Neuronal stem cell (in vitro differentiated cells): ENCODE measurements at places on chromosomes 7 and 10.

GRCh38 chr7:91405092-91405788 lies 141.0 kb downstream of the FZD1 start:
- no peak for DNase-seq

DNA sequence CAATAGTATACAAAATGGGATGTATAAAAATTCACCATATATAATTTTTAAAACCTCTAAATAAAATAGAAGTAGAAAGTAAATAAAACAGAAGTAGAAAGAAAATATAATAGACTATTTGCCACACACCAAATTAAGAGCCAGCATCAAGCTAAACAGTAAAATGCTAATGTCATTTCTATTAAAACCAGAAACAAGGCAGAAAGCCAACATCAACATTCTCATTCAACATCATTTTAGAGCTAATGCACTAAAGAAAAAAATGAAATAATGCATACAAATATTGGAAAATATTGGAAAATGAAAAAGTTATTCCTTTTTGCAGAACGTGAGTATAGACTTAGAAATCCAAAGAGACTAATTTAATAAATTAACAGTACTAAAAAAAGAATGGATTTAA lies 23.4 kb upstream of the RELN start:
- DNase-seq: no peak

- DNase-seq: no peak
These were observed 33.5 kb upstream of the AUTS2 start for GRCh38 chr7:69564454-69565417.

- no peak for DNase-seq
These were observed 116.2 kb downstream of the ITGA8 start for GRCh38 chr10:15603446-15604011.

DNA sequence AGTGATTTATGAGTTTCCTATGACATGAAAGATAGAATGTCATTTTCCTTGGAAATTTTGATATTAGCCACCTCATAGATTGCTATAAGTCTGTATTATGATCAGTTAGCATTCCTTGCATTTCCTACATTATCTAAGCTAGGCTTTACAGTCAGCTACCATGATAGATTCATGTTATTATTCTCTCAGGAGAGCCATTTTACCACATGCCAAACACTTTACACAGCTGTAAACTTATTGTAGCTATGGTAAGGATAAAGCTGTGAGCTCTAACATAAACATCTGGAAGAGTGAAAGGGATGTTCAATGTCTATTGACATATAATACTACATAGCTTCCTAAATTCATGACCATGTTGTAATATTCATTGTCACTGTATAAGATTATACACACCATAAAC lies 608.0 kb downstream of the PHTF2 start:
- no peak for DNase-seq

DNA sequence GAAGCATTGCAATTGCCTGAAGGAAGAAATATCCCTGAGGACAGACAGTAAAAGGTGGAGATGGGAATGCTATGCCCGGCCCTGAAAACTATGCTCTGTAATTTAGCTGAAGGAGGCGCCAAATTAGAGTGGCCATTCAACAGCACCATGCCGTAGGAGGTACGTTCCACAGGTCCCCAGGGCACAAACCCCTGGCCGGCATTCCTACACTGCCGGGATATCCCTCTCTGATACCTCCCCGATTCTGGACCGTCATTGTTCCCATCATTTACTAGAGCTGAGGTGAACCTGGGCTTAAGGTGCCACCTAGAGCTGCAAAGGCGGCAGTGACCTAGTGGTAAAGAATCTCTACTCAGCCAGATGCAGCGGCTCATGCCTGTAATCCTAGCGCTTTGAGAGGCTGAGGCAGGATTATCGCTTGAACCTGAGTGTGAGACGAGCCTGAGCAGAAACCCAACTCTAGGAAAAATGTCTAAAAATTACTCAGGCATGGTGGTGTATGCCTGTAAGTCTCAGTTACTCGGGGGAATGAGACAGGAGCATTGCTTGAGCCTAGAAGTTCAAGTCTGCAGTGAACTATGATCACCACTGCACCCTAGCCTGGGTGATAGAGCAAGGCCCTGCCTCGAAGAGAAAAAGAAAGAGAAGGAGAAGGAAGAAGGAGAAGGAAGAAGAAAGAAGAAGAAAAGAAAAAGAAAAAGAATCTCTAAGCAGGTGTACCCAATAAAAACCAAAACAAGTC lies 53.0 kb upstream of the TNKS2 start:
- peak; percentile 6 for DNase-seq

DNA sequence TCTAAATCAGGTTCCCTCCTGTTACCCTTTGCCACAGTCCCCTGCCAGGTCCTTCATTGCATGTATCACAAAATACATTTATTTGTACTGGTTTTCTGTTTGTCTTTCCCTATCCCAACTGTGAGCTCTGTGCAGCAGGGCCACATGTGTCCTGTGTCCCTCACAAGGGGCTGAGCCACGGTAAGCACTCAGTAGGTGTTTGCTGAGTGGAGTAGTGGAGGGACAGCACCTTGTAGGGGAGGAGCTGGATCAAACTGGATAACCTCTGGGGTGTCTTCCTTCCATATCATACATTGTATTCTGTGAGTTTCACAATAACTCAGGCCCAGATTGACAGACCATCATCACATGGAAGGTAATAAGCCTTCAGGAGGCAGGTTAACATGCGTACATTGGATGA lies 25.9 kb downstream of the PIK3CG start:
- no peak for DNase-seq

DNA sequence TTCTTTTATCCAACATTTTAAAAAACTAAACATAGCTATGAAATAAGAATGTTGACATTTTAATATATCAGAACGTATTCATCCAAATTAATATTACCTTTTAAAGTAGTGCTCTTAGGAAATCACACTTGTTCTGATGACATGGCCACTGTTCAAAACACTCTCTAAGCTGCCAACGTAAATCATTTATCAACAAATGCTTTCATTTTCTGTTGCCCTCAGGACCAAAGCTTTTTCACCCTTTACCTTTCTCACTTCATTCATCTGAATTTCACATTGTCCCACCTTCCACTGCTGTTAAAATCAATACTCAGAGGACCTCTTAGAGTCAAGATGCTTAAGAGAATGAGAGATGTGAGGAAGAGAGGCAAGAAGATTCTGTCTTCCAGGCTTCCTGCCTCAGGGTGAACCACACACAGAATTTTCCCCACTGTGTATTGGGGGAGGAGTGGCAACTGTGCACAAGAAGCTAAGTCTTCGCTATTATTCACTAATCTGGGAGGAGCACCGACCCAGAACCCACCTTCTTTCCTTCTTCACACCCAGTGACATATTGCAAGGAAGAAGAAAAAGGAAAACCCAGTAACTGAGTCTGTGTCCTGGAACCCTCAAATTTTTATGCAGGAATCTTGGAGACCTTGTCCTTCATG lies 21.0 kb downstream of the HIBADH start:
- no peak for DNase-seq

- peak; percentile 45 for DNase-seq
These were observed 69.1 kb upstream of the MXI1 start for GRCh38 chr10:110138197-110138812.
